ENCODE measurements at places on chromosomes 13 and 19. TPM values are rescaled to one million over a fixed set of nuclear protein-coding genes. Genes with fewer than 3 reads are reported as not detected.

CD37 gene
- 5.6 TPM for total RNA-seq

GRCh38 chr19:16355293-16356043 is 30.8 kb downstream of the KLF2 start:
- no peak for DNase-seq

C13orf46 gene
- 0.75 TPM for total RNA-seq

DNA sequence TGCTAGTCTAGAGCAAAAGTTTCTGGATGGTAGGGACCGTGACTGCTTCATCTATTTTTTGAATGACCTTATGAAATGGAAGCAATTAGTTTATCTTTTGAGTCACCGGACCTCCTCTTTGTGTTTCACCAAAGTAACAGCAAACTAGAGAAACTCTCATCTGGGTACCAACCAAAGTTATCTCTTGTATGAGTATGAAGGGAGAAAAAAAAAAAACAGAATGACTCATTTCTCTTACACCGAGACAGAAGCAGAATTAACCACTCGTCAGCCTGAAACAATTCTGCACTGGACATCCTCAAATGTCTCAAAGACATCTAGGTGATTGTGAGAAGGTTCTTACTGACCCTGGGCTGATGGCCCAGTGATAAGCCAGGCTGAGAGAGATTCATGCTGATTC is 18.3 kb downstream of the ZNF100 start:
- no peak for DNase-seq

PLK5 gene
- total RNA-seq: not detected

GRCh38 chr19:55527197-55528029 is 9.5 kb downstream of the SBK2 start:
- no peak for DNase-seq

DNA sequence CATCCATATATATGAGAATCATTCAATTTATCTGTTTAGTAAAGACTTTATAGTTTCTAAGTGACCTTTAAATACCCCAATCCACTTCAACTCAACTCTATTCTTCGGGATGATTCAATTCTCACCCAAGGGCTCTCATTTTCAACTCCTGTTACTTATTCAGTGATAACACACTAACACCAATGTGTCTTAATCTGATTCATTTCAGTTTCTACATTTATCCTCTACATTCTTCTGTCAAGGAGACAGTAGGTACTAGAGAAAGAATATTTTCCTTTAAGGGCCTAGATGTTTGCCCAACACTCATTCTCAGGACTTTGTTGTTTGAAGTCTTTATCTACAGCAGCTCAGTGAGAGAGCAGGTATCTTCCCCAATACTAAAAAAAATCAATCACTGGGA is 7.1 kb downstream of the ARGLU1 start:
- no peak for DNase-seq

DNA sequence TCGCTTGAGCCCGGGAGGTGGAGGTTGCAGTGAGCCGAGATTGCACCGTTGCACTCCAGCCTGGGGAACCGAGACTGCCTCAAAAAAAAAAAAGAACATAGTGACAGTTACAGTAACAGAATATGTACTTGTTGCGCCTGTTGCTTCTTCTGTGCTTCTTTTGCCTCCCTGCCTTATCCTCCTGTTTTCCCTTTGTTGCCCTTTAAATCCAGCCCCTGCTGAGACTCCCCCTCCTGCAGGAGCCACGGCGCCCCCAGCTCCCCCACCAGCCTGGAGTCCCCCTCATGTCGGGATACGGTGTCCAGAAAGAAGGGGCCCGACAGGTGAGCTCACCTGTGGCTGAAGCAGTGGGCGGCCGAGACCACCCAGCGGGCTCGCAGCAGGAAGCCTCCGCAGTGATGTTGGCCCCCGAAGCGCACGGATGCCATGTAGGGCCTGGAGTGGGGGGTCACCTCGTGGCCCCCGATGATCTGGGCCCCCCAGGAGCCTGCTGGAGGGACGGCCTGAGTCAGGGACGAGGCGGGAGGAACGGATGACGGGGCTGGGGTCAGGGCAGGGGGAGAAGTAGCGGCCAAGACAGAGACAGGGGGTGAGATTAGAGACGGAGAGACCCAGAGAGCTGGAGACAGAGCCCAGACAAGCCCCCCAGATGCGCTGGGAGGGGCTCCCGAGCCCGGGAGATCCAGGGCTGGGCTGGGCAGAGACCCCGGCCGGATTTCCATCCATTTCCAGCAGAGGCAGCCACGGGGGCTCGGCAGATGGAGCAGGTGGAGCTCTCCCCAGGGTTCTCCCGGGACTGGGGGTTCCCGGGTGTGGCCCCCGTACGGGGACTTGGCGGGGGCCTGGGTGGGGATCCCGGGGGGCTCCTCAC is 536 bp downstream of the PRSS57 start:
- no peak for DNase-seq

DNA sequence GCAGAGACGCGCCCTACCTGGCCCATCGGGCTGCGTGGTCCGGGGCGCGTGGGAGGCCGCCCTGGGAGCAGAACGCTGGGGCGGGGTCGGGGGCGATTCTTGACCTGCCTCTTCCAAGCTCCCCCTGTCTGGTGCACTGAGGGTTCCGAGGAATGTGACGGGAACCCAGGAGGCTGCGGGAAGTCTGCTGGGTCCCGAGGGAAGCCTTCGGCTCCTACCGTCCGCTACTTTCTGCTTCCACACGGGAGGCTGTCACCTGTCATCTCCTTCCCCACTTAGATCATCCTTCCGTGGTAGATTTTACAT is 781 bp upstream of the SPRYD7 start:
- DNase-seq: no peak

CYP4F2 gene
- total RNA-seq: 11.1 TPM

CEACAM4 gene
- total RNA-seq: 0.22 TPM

DNA sequence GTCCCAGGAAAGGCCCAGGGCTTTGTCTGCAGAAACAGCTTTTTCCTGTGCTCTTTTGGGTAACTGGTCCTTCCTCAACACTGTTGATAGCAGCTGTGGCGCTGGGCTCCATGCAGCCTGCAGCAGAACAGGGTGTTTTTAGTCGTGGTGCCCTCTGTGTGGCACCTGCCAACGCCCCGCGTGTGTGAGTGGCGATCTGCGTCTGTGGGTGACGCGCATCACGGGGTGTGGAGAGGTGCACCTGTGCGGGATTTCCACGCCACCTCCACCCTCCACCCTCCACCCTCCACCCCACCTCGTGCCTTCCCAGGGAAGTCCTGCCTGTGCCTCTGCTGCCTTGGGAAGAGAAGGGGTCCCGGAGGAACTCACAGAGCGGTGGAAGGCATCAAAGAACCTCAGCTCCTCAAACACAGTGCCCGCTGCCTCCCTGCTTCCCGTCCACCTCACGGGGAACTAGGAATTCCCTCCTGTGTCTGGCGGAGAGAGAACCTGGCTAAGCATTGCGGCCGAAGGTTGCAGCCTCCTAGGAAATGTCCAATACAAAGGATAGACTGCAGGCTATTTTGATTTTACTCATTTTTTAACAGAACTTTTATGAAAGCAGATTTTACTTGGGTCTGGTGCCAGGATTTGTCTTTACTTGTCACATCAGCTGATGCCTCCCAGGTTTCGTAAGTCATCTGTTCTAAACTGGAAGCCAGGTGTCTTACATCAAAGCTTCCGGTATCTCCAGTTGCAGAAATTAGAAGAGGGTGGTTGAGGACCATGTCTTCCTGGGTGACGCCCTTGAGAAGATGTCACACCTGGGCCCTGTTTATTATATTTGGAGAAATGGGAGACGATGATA is 84.0 kb downstream of the ATP11A start:
- no peak for DNase-seq

ATP8A2 gene
- 0.42 TPM for total RNA-seq

GRCh38 chr19:13633109-13633508 is 126.8 kb upstream of the CACNA1A start:
- DNase-seq: peak; percentile 84

GRCh38 chr19:4868286-4868834 is 893 bp upstream of the PLIN3 start:
- DNase-seq: no peak

GRCh38 chr13:55528434-55528833 is 1612.3 kb upstream of the PRR20A start:
- no peak for DNase-seq

DNA sequence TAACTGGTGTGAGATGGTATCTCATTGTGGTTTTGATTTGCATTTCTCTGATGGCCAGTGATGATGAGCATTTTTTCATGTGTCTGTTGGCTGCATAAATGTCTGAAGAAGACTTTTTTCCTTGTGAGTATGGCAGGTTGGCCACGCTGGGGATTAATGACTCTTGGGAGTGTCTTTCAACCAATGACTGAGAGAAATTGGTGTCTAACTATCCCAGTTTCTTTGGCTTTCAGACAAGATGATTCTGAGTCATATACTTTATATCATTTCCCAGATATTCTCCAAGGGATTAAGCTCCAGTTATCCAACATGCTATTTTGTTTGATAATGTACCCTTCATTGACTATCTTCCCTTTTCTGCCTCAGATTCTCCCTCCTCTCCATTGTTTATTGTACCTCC is 35.5 kb upstream of the CSNK1A1L start:
- no peak for DNase-seq

DNA sequence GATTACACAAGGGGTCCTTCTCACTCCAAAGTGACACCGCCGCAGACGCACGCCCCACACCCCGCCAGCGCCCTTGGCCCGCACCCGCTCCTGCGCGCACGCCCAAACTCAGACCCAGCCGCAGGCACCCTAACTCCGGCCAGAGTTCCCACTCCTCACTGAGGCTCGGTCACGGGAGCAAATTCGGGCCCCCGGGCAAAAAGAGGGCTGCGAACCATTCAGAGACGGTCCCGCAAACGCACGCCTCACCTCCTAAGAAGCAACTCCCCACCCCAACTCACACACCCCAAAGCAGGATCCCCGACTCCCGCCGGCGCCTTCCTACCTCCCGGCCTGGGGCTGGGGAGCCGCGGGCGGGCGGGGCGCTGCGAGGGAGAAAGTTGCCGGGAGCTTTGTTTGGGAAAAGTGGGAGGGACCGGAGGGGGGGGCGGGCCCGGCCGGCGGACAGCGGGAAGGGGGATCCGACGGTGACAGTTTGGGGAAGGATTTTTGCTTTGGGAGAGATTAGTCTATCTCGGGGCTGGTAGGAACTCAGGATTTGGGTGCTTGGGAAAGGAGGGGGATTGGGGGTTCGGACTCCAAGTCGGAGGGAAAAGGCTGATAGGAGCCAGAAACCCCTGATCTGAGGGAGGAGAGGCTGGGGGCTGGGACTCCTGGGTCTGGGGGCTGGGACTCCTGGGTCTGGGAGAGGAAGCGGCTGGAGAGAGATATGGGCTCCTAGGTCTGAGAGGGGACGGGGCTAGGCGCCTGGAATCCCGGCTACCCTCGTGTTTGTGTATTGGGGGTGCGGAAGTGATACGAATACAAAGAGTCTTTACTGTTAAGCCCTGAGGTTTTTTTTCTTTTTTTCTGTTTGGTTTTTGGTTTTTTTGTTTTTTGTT is at the start of gene TEAD2:
TSS of gene TEAD2 (minus strand) at position 369 of the 881 bp plus-strand sequence. CDS start 2,341 bp downstream, outside the sequence.
- DNase-seq: peak; percentile 71

DNA sequence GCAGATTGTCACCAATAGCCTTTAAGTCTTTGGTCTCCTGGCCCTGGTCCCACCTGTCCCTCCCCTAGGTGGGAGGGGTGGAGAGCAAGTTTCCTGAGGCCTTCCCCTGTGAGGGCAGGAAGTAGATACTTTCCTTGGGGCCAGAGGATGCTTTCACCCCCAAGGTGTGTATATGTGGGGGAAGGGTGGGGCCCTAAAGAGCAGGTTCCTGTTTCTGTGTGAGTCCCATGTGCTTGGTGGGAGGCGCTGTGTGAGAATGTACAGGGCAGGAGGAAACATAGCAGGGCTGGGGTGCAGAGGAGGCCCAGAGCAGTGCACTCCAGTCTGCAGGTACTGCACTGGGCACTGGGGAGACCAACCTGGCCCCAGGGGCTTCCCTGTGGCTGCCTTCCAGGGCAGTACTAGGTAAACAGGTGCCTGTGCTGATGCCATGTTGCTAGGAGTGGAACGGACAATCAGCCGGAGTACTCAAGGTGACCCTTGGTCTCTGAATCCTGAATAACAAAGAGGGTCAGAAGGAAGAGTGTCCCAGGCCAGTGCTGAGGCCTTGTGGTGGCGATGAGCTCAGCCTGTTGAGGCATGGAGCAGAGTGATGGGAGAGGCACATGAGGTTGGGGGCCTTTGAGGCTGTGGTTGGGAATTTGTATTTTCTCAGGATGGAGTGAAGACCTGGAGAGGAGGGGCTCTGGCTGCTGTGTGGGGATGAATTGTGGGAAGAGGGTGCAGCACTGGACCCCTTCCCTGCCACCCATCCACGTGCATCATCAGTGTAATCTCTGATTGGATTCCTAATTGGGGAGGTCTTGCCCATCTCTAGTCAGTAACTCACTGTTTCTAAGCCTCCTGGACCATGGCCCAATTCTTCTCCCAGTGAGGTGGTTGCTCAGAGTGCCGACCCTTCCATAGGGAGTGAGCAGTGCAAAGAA is 5.1 kb downstream of the EGLN2 start:
- peak; percentile 89 for DNase-seq

GRCh38 chr19:13717194-13717643 is 47.1 kb upstream of the MRI1 start:
- no peak for DNase-seq

DNA sequence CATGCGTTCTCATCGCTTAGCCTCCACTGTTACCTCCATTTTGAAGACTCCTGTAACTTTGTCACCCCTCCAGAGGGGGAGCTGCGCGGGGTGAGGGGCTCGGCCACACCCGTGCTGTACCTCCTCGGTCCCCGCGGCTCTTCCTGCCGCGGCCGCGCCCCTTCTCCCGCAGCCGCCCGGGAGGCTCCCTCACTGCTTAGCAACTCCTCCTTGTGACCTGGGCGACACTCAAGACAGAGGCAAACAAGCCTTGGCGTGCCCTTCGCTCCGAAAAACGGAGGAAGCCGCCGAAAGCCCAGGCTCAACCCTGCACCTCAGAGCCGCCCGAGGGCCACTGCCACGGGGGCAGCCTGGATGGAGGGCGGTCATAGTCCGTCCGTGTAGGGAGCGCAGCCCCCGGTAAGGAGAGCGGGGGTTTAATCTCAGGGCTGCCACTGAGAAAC is 494.3 kb downstream of the FOXO1 start:
- no peak for DNase-seq

DNA sequence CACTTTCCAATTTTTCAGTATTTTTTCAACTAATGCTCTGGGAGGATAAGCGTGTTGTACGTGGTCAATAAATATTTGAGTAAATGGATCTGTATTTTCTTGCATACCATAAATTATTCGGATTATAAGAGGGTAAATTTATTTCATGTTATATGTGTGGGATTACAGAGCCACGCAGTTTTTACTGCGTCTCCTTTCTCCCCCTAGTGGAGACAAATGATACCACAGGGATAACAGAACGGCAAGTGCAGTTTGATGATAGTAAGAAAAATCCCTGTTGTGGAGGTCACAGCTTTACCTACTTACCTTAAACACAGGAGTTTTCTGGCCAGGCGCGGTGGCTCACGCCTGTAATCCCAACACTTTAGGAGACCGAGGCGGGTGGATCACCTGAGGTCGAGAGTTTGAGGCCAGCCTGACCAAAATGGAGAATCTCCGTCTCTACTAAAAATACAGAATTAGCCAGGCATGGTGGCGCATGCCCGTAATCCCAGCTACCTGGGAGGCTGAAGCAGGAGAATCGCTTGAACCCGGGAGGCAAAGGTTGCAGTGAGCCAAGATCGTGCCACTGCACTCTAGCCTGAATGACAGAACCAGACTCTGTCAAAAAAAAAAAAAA is 16.8 kb downstream of the MBD3L2B start:
- DNase-seq: no peak

Data from left colon (tissue), 2 donors.